Daoy (cell line): ENCODE measurements at places on chromosomes 11 and 22. TPM values are rescaled to one million over a fixed set of nuclear protein-coding genes. Genes with fewer than 3 reads are reported as not detected.

The HEPN1 gene
- not detected in 2 replicates for total RNA-seq

The PKP3 gene
- total RNA-seq: 7.3 and 22.9 TPM in 2 replicates

- DNase-seq: no peak
These were observed 279.4 kb downstream of the NTM start for GRCh38 chr11:131649856-131650255.

GRCh38 chr11:83778596-83778995 is 492.4 kb upstream of the CCDC90B start:
- no peak for DNase-seq

GRCh38 chr11:61891331-61892084 is at the start of gene FADS3:
Gene FADS3 (minus strand): TSS chr11:61891545. CDS start chr11:61891381, 164 bp downstream.
- DNase-seq: peak; percentile 84

DNA sequence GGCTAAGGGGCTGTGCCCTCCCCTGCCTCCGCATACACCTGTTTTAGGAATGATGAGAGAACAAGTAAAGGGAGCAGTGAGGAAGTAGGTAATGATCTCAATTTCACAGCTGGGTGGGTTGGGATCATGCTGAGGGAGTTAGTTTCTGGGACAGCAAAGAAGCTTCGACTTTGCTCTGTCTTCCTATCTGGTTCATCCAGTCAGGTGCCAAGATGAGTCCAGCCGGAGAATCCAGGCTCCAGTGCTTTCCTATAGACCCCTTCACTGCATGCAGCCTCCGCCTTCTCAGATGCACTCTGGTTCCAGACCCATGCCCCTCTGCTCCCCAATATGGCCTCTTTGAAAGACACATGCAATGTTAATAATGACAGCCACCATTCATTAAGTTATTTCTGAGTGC is 119.1 kb upstream of the NCAM1 start:
- no peak for DNase-seq

DNA sequence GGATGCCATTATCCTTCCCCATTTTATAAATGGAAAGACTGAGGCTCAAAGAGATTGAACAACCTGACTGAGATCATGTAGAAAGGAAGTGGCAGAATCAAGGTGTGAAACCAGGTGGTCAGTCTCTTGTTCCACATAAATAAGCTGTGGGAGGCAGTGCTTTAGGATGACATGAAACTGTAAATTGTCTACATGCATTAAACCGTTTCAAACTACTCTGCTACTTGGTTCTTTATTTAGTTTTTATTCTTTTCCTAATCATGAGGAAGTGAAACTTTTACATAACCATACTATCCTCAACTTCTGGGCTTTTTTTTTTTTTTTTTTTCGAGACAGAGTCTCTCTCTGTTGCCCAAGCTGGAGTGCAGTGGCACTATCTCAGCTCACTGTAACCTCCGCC is 34.9 kb downstream of the CADM1 start:
- no peak for DNase-seq
